ENCODE measurements at places on chromosomes 1 and 21.
A peak's percentile ranks its signal among the peaks of the same experiment; 100 is the strongest.

DNA sequence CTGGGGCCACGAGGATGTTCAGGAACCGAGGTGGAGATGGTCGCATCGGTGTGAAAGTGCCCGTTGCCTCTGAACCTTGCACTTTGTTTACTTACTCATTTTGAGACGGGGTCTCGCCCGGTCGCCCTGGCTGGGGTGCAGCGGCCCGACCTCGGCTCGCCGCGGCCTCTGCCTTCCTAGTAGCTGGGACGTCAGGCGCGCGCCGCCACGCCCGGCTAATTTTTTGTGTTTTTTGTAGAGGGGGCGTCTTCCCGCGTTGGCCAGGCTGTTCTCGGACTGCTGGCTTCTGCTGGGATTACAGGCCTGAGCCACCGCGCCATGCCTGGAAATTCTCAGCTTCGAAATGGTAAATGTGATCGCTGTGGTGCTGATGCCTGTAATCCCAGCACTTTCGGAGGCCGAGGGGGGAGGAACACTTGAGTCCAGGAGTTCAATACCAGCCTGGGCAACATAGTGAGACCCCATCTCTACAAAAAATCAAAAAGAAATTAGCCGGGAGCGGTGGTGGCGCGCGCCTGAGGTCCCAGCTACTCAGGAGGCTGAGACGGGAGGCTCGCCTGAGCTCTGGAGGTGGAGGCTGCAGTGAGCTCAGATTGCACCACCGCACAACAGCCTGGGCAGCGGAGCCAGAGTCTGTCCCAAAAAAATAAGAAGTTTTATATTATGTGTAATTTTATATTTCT is 684 bp upstream of the MRPL20 start:
- peak; percentile 5 for ATAC-seq

GRCh38 chr1:158801396-158801795 is 20.4 kb upstream of the OR6N2 start:
- no peak for ATAC-seq

GRCh38 chr1:208112401-208112800 is 131.8 kb downstream of the PLXNA2 start:
- ATAC-seq = no peak

DNA sequence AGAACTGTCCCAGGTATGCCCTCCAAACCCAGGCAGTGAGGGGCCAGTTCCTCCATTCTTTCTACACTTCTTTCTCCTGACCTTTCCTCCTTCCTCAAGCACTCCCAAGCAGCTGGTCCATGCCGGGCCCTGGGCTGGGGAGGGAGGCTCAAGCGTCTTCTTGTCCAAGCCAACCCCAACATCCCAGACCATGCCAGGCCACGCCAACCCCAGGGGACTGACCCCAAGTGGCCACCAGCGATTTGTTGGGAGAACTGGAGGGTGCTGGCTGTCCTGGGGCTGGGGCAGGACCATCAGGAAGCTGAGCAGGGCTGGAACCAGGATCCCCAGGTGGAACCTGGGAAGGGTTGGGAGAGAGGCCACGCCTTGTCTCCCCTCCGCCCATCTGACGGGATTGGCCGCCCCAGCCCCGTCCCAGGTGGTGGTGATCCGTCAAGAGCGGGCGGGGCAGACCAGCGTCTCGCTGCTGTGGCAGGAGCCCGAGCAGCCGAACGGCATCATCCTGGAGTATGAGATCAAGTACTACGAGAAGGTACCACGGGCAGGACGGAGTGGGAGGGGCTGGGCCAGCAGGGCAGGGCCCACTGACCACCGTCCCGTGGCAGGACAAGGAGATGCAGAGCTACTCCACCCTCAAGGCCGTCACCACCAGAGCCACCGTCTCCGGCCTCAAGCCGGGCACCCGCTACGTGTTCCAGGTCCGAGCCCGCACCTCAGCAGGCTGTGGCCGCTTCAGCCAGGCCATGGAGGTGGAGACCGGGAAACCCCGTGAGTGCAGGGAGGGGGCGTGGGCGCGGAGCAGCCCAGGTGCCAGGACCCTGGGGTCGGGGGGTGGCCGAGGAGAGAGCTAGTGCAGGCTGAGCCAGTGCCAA is 29.9 kb downstream of the EPHA8 start:
- ATAC-seq = no peak

- no peak for ATAC-seq
Measured at GRCh38 chr1:201753492-201753891, 75.5 kb upstream of the IPO9 start.

- no peak for ATAC-seq
Measured at GRCh38 chr1:154290921-154291320, 18.5 kb downstream of the HAX1 start.

GRCh38 chr1:59125154-59125553 is 171.7 kb upstream of the FGGY start:
- ATAC-seq = no peak

DNA sequence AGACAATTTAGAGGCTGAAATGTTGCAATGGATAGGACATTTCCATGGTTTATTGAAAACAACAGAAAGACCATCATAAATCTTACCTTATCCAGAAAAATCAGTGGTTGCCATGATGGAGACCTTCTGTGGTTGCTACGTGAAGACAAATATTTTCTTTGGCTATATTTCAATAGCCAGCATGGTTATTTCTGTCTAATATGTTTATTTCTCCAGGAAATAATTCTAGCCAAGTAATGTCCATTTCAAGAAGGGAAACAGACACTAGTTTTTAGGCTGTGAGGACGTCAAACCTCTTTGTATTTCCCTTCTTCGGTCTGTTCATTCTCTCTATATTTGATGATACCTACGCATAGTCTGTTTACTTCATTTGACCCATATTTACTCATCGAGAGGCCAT is 49.2 kb upstream of the NFASC start:
- no peak for ATAC-seq

DNA sequence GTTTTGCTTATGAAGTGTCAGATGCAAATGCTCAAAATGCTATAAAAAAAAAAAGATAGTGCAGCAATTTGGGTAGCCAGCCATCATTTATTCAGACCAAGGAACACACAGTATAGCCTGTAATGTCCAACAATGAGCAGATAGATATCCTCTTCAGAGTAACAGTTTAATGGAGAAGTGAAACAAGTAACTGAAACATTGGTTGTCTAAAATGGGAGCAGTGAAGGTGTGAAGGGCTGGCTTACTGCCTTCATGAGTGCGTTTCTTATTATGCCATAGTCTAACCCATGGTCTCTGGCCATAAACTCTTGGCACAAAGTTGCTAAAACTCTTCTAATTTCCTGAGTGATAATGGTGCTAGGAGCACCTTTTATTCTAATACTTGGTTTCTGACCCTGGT is 11.4 kb downstream of the RGS5 start:
- no peak for ATAC-seq

GRCh38 chr1:200048244-200048643 is 20.7 kb downstream of the NR5A2 start:
- ATAC-seq = no peak

- ATAC-seq = no peak
Measured at GRCh38 chr1:27536767-27537166, 46.8 kb upstream of the WASF2 start.

DNA sequence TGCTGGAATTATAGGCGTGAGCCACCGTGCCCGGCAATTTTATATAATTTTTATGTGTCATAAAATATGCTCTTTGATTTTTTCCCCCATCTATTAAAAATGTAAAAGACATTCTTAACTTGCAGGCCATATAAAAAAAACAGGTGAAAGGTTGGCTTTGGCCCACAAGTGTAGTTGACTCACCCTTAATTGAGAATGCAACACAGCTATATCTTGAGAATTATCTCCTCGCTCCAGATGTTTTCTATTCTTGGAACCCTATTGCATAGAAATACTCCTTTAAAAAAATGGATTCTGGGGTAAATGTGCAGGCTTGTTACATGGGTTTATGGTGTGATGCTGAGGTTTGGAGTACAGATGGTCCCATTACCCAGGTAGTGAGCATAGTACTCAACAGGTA is 112.0 kb downstream of the ST3GAL3 start:
- no peak for ATAC-seq

- ATAC-seq = no peak
Measured at GRCh38 chr1:12184008-12184681, 17.4 kb downstream of the TNFRSF1B start.

DNA sequence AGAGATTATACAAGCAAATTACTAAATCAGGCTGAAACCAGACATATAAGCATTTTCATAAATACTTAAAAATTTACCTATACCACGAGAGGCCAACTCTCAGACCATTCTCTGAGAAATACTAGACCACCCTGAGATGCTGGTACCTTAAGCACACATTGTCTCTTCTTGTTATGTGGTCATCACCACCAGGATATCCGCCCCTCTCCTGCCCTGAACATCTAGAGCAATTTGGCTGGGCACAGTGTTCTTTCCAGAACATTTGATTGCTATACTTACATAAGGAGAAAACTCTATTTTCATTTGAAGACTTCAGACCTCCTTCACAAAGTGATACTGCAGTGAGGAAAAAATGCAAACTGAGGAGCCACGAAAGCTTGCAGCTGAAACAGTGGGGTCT is 36.2 kb upstream of the DUSP10 start:
- no peak for ATAC-seq

DNA sequence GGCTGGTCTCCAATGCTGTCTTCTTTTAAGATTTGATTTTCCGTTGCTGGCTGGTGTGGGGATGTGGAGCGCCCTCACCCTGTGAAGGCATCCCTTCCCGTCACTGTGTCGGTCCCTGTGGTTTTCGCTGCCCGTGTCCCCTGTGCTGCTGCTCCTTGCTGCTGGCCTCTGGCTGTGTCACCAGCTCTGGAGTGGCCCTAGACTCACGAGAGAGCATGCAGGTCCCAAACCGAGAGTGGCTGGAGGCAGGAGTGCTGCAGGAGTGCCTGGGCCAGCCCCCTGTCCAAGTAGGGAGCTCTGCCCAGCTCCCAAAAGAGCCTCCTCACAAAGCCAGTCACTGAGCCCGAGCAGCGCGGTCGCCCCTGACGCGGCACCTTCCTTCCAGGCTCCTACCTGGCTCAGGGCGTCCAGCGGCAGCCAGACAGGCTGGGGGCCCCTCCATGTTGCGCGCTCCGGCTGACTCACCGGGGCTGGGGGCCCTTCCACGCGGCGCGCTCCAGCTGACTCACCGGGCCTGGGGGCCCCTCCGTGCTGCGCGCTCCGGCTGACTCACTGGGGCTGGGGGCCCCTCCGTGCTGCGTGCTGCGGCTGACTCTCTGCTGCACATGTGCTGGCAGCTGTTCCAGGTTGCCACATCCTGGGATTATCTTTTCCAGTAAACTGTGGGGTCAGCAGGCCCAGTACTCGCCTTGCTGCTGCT is 106.7 kb upstream of the COL6A1 start:
- ATAC-seq = peak; percentile 49

GRCh38 chr1:230498704-230499103 is 72.6 kb upstream of the PGBD5 start:
- no peak for ATAC-seq

DNA sequence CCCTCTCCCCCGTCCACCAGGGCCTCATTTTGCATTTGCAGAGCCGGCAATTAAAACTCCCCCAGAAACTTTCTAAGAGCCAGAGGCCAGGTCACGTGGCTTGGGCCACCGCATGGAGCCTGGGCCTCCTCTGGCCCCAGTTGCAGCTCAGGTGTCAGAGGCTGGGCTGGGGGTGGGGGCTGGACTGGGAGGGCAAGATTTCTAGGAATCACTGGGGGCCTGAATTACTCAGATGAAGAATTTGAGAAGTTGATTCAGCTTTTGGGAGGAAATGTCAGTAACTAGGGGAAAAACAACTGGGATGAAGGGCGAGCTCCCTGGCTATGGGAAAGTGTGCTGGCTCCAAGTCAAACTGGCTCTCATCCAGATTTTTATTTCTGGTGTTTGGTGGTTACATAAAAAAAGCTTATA is 151.0 kb downstream of the CDC7 start:
- no peak for ATAC-seq

- no peak for ATAC-seq
Measured at GRCh38 chr1:76770979-76771378, 96.3 kb upstream of the ST6GALNAC5 start.

- ATAC-seq = no peak
Measured at GRCh38 chr1:227661495-227661894, 73.6 kb downstream of the JMJD4 start.

DNA sequence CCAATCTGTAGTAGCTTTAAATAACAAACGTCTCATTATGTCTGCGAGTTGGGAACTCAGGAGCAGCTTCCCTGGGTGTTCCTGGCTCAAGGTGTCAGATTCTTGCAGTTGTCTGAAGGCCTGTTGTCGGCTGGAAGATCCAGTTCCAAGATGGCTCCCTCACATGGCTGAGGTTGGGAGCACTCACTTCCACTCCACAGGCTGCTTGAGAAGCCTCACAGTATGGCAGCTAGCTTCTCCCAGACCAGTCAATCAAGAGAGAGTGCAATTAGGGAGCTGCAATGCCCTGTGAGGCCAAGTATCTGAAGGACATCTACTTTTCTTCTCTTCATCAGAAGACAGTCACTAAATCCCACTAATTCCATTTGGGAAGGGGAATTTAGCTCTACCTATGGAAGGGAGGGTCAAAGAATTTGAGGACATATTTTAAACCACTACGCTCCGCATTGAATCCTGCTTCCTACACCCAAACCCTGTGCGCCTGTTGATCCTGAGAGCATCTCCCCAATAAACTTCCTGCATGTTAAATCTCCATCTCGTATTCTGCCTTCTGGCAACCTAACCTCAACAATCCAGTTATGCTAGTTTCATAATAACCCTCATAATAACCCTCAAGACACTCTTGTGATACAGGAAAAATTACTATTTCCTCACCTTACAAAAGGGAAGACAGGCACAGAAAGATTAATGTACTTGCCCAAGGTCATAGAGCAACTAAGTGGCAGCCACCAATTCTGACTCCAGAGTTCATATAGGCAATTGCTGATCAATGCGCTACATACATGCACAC is 3.6 kb upstream of the VPS26C start:
- no peak for ATAC-seq

GRCh38 chr1:147641695-147642592 is 28.4 kb downstream of the ACP6 start:
- no peak for ATAC-seq

DNA sequence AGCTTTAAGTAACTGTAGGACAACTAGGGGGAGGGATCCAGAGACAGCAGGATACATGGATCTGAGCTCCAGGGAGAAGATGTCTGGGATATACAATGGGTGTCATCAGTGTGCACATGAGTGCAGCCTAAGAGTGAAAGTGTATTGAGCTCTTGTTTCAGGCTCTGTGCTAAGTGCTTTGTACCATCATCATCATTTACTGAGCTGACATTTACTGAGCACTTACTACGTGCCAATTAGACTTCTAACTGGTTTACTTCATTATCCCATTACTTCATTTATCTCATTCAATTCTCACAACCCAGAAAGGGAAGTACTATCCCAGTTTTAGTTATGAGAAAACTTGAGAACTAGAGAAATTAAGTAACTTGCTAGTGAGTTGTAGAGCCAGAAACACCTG is 4.5 kb upstream of the KDM4A start:
- no peak for ATAC-seq

Data from activated CD4-positive, CD25-positive, alpha-beta regulatory T cell treated with anti-CD3 and anti-CD28 coated beads, Interleukin-2, amount 50 U/mL, for 24 hours (primary cell).